ENCODE measurements at places on chromosomes 11 and 22.
A peak's percentile ranks its signal among the peaks of the same experiment; 100 is the strongest.

- no peak for DNase-seq
Observed at GRCh38 chr11:1853376-1854131, 670 bp downstream of the LSP1 start.

- no peak for DNase-seq
Observed at GRCh38 chr11:98099371-98099770, 921.4 kb upstream of the CNTN5 start.

DNA sequence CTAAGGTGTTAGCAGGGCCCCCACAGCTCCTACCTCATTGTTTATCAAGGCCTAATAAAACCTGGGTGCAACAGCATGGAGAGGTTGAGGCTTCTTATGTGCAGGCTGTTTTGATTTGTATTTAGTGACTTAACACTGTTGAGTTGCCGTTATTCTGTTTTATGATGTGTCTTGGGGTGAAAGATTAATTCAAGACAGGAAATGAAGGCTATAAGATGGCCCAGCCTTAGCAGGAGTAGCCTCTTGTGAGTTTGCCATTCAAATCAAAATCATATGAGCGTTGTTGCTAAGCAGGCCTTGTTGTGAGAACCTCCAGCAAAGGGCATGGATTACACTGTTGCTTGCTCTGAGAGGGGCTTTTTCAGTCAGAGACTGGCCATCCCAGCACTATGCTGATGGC, 31.8 kb downstream of the MICAL2 start:
- no peak for DNase-seq

DNA sequence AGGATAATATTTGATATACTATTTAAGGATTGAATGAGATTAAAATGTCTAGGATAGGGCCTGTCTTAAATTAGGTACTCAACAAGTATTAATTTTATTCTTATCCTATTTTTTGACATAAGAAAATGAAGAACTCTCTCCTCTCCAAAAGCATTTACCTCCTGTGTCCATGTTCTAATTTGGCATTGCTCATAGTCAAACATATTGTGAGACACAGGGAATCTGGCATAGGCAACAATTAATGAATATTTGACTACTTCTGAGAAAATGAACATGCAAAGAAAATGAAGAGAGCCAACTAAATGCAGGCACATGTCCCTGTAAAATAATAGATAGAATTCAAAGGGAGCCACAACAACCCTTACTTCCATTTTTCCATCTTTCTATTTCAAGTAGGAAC, 198.5 kb upstream of the C11orf87 start:
- DNase-seq, result no peak

- DNase-seq, result no peak
Observed at GRCh38 chr11:66337103-66337899, 1.1 kb upstream of the RIN1 start.

DNA sequence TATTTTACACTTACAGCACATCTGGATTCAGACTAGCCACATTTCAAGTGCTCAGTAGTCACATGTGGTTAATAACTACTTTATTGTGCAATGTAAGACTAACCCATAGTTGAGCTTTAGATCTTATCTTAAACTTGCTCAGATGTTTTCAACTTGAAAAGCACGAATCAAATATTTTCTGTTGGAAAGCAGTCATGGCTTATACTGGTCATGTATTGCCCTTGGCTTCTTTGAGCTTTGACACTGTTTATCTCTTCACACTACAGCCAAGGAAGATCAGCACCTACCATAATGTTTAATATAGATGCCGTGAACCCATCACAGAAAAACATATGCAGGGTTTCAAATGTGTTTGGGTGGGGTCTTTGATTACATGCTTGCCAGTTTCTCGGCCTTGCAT, 4.4 kb downstream of the RBX1 start:
- DNase-seq, result no peak

DNA sequence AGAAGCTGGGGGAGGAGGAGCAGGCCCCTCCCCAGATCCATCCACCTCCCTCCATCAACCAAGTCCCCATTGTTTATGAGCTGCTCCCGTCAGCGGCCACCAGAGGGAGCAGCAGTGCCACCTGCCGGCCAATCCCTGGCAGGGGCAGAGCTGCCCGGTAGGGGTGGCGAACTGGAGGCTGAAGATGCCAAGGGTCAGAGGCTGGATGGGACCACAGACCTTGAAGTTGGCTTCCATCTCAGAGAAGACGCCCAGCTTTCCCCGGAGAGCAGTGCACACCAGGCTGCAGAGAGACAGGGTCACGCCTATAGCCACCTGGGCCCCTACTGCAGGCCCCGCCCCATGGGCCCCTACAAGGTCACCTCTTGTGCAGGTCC, 3.6 kb downstream of the FIBP start:
- DNase-seq, result peak; percentile 68
